ENCODE measurements at places on chromosomes 7 and 10.

DNA sequence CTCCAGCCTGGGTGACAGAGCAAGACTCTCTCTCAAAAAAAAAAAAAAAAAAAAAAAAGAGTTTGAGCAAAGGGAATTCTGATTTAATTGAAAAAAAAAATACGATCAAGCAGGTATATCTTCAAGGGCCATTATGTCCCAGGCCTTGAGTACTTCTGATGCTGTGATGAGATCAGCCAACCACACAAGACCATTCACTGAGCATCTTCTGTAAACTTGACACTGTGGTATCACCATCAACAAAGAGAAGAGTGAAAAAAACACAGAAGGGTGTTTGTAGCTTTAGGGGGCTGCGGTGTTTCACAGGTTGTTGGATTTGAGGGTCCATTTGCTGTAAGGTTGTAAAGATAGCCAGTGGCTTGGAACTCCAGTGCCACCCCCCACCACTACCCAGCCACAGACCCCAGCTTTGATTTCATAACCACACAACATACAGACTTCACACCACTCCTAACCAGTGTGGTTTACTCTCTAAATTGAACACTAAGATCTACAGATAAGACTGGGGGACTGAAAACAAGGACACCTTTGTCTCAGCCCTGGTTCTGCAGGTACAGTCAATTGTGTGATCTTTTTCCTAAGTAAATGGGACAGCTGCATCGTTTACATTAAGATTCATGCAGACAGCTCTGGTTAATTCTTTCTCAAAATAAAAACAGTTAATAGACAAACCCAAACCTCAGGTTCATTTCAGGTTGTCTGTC, 66.4 kb downstream of the CDC123 start:
- DNase-seq = no peak

DNA sequence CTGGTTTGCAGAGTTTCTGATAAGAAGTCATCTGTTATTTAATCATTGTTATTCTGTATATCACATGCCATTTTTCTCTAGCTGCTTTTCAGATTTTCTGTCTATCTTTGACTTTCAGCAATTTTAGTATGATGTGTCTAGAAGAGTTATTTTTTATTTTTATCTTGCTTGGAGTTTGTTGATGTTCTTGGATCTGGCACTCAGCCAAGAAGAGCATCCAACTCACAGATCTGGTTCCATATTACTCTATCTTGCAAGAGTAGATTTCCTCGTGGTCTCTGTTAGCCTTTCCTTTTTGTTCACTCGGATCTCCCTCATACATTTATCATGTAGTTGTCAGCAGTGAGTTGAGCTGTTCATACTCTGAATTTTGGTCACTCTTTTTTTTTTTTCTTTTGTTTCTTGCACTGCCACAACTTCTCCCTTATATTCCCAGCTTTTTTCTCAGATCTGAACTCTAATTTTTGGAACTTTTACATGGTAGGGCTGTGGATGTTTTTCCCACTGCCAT, 54.8 kb upstream of the CALCR start:
- no peak for DNase-seq

DNA sequence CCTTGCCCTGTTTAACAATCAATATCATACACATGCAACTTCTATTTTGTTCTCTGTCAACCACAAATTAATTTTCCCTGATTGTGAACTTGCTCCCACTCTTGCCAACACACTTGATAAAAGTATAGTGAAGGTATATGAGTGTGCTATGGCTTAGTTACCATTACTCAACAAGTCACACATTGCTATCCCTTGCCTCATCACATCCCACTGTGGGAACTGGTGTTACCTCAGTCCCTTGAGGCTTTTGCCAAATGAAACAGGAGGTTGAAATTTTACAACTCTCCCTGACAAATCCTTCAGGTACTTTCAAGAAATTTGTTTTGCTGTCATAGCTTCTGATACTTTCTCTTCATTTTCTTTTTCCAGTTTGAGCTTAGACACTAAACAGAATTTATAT, 472.5 kb upstream of the SEMA3D start:
- DNase-seq = no peak

GRCh38 chr10:1650542-1651269, 86.6 kb downstream of the ADARB2 start:
- DNase-seq = no peak

- no peak for DNase-seq
These were observed 21.8 kb upstream of the AMZ1 start for GRCh38 chr7:2666155-2666554.

DNA sequence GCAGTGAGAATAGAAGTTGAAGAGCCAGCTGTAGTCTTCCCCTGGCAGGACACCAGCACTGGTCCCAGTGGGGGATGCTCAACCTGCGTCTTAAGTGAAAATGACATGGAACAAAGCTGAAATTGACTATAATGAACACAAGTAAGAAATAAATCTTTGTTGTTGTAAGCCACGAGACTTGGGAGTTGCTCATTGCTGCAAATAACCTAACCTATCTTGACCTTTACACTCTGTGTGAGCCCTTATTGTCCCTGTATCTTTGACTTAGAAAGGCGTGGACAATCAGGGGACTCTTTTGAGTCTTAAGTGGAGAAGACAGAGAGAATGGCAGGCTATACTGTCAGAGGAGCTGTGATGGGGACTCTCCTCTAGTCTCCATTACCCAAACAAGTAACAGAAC, 16.9 kb downstream of the ZC3HAV1L start:
- no peak for DNase-seq

GRCh38 chr7:137592232-137592896, 248.8 kb upstream of the PTN start:
- DNase-seq = no peak

DNA sequence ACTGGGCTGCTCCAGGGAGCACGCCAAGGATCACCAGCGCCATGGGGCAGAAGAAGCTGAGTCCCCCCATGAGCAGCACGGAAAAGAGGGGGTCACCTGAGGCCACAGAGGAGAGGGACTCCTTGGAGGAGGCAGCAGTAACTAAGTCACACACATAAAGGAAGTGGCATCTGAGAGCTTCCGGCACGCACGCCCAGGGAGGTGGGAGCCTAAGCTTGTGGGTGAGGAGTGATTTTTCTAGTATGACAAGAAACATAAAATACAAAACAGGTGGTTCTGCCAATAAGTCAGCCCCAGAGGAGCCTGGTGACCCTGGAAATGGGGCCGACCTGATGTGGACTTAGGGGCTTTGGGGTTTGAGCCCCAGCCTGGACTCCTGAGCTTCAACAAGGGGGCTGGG, 60.8 kb downstream of the CARD11 start:
- DNase-seq = peak; percentile 18

DNA sequence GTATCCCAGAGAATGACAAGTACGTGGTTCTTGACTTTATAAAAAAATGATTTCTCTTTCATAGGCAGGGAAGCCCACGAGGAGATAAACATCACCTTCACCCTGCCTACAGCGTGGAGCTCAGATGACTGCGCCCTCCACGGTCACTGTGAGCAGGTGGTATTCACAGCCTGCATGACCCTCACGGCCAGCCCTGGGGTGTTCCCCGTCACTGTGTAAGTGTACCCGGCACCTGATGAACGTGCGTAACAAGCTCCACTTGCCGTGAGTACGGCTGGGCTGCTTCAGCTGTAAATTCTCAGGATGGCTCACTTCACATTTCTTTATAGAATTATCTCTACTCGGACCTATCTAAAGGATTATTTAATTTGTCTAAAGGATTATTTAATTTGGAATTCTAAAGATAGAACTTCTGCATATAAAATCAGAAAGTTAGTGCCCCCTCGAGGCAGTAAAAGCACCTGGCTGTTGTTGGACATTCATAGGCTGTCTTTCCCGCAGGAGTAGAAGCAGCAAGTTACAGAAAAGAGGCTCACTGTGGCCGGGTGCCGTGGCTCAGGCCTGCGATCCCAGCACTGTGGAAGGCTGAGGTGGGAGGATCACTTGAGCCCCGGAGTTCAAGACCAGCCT, 27.6 kb downstream of the TMEM248 start:
- no peak for DNase-seq

Measured in T-helper 22 cell (primary cell).